ENCODE measurements at places on chromosomes 11 and 22. TPM values are rescaled to one million over a fixed set of nuclear protein-coding genes. Genes with fewer than 3 reads are reported as not detected.

Gene LZTR1
- 55.1 TPM for total RNA-seq

DNA sequence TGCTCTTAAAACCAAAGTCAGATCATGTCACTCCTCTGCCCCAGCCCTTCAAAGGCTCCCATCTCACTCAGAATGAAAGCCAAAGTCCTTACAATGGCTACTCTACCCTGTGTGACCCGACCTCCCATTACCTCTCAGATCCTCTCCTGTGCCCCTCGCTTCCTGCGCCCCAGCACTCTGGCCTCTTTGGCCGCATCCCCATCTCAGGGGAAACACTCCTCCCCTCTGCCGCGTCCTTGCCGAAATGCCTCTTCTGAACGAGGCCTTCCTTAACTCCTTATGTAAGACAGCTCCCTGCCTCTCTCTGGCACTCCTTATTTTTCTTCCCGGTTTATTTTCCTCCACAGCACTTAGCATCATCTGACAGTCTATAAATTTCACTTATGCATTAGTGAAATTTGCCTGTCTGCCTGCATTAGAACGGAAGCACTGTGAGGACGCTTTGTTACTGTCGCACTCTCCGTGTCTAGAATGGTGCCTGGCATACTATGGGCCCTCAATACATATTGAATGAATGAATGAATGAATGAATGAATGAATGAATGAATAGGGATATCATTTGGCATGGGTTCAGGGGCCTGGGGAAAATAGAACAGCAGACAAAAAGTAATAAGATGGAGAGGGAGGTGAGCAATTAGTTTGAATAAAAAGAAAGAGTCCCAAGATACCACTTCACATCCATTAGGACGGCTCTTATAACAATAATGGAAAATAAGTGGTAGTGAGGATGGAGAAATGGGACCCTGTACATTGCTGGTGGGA lies 137.8 kb downstream of the CEP164 start:
- DNase-seq: no peak

DNA sequence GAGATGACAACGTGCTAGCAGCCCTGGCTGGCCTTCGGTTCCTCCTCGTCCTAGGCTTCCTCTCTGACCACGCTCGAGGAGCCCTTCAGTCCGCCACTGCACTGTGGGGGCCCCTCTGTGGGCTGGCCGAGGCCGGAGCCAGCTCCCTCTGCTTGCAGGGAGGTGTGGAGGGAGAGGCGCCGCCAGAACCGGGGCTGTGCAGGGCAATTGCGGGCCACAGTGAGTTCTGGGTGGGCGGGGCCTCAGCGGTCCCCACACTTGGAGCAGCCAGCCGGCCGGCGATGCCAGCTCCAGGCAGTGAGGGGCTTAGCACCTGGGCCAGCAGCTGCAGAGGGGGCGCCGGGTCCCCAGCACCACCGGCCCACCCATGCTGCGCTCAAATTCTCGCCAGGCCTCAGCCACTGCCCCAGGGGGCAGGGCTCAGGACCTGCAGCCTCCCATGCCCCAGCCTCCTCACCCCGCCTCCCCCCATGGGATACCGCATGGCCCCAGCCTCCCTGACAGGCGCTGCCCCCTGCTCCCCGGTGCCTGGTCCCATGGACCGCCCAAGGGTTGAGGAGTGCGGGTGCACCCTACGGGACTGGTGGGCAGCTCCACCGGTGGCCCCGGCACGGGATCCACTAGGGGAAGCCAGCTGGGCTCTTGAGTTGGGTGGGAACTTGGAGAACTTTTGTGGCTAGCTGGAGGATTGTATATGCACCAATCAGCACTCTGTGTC lies 399.4 kb downstream of the LUZP2 start:
- no peak for DNase-seq

Gene RRP8
- 13.4 TPM for total RNA-seq

GRCh38 chr11:17778352-17778751 lies 43.8 kb downstream of the KCNC1 start:
- no peak for DNase-seq

DNA sequence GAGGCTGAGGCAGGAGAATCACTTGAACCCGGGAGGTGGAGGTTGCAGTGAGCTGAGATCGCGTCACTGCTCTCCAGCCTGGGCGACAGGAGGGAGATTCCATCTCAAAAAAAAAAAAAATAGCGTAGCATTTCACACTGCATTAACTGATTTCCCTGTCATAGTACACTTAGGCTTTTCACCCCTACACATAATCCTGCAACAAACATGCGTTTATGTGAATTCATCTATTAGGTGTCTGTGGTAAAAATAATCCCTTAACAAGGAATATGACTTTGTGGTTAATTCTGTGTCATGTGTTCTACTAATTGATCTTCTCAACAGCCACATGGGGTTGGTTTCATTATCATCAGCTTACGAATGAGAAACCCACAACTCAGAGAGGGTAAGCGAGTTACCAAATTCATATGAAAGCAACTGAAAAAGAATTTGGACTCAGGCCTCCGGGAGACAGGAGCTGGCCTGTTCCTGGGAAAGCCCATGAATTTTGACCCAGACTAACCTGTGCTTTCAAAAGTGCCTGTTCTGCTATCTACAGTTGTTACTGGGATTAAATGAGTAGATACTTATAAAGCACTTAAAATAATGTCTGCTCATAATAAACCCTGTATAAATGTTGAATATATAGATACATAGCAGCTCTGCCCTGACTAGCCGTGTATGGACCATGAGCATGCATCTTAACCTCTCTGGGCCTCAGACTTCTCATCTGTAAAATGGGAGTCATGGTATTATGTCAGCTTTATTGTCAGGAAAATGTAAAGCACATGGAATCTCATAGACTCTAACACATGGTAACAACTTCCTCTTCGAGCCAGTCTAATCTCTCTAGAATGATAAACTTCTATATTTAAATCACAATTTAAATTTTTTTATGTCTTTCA lies 36.6 kb downstream of the KCNJ1 start:
- DNase-seq: no peak

DNA sequence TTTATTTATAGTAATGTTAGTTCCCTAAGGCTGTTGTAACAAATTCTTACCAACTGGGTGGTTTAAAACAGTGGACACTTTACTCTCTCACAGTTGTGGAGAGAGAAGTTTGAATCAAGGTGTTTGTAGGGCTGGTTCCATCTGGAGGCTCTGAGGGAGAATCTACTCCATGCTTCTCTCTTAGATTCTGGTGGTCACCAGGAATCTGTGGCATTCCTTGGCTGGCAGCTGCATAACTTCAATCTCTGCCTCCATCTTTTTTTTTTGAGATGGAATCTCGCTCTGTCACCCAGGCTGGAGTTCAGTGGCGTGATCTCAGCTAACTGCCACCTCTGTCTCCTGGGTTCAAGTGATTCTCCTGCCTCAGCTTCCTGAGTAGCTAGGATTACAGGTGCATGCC lies 46.3 kb downstream of the LDLRAD3 start:
- no peak for DNase-seq

- no peak for DNase-seq
These were observed 75.0 kb upstream of the CCND1 start for GRCh38 chr11:69566001-69566400.

DNA sequence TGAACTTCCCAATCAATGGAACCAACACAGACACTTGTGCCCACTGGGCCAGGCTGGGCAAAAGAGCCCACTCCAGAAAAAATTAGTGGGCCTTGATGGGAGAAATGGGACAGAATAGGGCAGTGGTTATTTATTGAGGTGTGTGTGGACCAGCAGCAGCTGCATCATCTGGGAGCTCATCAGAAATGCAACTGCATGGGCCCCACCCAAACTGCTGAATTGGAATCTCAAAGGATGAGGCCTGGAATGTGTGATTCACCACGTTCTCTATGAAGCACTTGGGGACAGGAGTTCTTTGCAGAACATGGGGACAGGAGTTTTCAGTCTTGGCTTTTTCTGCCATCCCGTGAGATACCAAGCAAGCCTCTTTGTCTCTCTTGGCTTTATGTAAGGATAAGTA lies 255.6 kb upstream of the PLET1 start:
- no peak for DNase-seq

DNA sequence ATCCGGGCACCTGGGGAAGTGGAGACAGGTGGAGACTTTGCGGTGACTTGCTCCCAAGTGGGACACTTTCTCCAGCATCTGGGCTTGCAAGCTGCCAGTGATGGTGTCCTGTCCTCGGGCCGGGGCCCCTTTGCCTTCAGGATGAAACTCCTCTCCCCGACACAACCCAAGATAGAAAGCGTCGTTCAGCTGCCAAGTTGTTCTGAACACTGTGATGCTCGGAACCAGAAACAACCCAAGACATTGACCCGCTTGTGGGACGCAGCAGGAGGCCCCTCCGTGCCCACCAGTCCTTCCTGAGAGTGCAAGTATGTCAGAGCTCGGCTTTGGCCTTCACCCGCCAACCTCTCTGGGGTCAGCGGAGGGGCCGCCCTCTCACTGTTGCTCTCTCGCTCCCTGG lies 31.3 kb downstream of the LINC01488 start:
- DNase-seq: no peak

Gene ANO9
- total RNA-seq: not detected

Gene TMEM86A
- 0.32 TPM for total RNA-seq

Gene TRIM49D2
- not detected for total RNA-seq

GRCh38 chr11:93524858-93525257 lies 18.3 kb downstream of the SMCO4 start:
- DNase-seq: no peak

GRCh38 chr11:110242746-110243145 lies 53.7 kb downstream of the RDX start:
- peak; percentile 10 for DNase-seq

Gene UPK3A
- not detected for total RNA-seq

DNA sequence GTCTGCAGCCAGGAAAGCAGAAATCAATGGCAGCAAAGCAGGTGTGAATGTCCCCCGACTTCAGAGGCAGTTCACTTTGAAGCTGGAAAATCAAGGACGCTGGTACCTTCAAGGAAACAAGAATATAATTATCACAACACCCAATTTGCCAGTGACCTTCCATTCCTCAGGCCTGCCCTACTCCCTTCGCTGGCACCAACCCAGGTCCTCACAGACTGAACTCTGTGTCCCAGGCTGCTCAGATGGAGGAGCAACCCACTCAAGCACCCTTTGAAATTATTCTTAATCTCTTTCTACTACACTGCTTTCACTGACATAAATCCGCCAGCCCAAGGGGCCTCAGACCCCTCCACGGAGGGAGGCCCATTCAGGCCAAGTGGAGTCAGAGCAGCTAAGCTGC lies 64.7 kb upstream of the WT1 start:
- no peak for DNase-seq

- peak; percentile 20 for DNase-seq
These were observed 192.8 kb downstream of the ETS1 start for GRCh38 chr11:128394431-128395089.

Gene PHF21B
- not detected for total RNA-seq

- no peak for DNase-seq
These were observed 4.5 kb upstream of the MYRF start for GRCh38 chr11:61747967-61748285.

Gene LGALS1
- total RNA-seq: 3,707 TPM

DNA sequence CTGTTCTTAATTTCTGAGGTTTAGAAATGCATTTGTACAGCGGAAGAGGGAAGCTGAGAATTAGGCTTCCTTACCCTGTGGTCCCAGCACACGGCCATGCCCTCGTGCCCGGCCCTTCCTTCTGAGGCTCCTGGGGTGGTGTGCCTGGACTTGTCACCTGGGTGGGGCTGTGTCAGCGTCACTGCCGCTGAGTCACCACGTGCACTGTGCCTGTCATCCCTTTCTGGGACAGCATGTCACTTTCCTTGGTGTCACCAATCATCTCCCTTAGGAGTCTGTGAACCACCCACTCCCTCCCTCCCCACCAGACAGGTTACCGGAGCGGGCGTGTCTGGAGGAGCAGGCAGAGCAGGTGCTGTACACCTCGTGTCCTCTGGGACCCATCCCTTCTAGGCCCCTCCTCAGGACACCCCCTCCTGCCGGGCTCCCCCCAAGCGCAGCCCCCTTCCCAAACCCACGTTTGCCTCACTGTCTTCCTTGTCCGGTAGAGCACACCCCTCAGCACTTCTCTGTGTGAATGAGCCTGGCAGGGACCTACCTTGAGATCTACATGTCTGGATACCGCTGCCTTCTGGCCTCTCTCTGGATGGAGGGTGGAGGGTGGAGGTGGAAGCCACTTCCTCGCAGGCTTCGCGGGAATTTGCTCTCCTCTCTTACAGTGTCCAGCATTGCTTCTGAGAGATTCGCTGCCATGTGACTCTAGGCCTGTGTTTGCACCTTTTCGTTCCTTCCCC lies 367.6 kb downstream of the TBC1D22A start:
- no peak for DNase-seq

DNA sequence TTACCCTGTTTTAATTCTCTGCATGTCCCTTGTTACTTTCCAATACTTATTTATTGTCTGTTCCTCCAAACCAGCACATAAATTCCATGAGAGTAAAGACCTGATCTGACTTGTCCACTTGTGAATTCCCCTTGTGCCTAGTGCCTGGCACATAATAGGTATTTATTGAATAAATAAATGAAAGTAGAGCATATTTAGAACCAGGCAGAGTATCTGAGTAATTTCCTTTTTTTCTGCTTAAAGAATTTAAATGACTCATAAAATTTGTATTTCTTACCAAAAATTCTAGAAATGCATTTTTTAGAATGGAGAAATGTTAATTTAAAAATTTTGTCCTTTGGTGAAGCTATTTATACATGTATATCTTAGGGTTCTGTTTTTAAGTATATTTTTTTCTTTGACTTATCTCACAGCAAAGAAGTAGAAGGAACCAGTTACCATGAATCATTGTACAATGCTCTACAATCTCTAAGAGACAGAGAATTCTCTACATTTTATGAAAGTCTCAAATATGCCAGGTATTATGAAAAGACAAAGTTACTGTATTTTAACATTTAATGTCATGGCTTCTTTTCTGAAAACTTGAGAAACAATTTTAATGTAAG lies 96.8 kb downstream of the ATM start:
- no peak for DNase-seq

DNA sequence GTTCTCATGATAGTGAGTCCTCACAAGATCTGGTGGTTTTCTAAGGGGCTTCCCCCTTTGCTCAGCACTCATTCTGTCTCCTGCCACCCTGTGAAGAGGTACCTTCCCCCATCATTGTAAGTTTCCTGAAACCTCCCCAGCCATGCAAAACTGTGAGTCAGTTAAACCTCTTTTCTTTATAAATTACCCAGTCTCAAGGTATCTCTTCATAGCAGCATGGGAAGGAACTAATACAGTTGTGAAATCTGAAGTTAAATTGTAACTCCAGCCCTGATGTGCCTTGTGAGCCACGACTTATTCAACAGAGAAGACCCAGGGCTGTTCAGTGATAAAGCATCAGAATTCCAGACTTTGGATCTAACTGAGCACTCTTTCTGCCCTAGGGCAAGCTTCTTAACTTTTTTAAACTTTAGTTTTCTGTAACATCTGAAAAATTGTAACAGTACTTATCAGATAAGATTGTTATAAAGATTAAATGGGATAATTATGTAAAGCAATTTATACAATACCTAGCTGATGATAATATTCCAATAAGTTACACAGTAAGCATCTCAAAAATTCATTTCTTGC lies 220.0 kb downstream of the TRPC6 start:
- no peak for DNase-seq

- DNase-seq: peak; percentile 83
These were observed 906.1 kb upstream of the RAG2 start for GRCh38 chr11:37504060-37504611.

Measured in fibroblast of villous mesenchyme (primary cell).